ENCODE measurements at places on chromosomes 2 and 18. TPM values are rescaled to one million over a fixed set of nuclear protein-coding genes. Genes with fewer than 3 reads are reported as not detected.

DNA sequence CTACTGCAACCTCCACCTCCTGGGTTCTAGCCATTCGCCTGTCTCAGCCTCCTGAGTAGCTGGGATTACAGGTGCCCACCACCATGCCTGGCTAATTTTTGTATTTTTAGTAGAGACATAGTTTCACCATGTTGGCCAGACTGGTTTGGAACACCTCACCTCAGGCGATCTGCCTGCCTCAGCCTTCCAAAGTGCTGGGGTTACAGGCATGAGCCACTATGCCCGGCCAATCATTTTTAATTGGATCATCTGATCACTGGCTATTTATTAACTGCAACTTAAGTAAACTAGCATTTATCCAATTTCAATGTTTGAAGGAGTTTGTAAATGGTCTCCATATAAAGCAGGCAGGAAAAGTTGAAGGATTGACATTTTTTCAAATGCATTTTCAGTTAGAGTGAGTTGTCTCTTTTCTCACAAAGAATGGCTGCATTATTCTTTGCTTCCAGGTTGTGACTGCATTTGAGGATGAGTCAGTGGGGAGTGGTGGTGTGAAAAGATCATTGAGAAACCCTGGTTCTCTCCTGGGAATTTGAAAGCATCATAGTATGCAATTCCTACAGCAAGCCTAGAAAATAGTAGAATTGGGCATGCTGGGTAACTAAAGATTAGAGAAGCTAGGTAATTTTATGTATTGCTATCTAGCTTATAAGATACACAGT lies 431.1 kb upstream of the ZEB2 start:
- no peaks in the 10 kb centered on the region for H3K36me3 ChIP-seq
- no peaks in the 10 kb centered on the region for H3K4me1 ChIP-seq
- no peak overlapping the region for H3K4me3 ChIP-seq
- no peak overlapping the region for H3K27ac ChIP-seq
- H3K27me3 ChIP-seq, result no peaks in the 10 kb centered on the region
- DNase-seq, result no peak

Gene DCC
- total RNA-seq, result 0.83 TPM

- no peak for DNase-seq
- H3K4me3 ChIP-seq, result no peak overlapping the region
- no peak overlapping the region for H3K27ac ChIP-seq
- no peaks in the 10 kb centered on the region for H3K27me3 ChIP-seq
- no peaks in the 10 kb centered on the region for H3K4me1 ChIP-seq
- no peaks in the 10 kb centered on the region for H3K36me3 ChIP-seq
Measured at GRCh38 chr2:140862181-140862580, 1268.6 kb downstream of the LRP1B start.

DNA sequence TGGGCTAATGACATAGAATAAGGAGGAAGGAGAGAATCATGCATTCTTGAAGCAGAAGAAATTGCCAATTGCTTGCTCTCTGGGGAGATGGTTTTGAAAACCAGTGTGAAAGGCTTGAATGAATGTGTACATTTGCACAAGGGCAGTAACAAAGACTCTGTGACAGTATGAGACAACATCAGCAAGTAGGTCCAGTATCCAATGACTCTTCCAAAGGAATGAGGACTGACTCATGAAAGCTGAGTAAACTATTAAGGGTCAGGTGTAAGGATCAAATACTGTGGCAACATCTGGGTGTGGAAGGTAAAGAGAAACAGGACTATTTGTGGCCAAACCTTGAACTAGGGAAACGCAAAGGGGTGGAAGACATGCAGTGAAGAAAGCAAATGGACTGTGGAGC lies 886.0 kb upstream of the CHAC2 start:
- no peak for DNase-seq
- no peak overlapping the region for H3K27ac ChIP-seq

DNA sequence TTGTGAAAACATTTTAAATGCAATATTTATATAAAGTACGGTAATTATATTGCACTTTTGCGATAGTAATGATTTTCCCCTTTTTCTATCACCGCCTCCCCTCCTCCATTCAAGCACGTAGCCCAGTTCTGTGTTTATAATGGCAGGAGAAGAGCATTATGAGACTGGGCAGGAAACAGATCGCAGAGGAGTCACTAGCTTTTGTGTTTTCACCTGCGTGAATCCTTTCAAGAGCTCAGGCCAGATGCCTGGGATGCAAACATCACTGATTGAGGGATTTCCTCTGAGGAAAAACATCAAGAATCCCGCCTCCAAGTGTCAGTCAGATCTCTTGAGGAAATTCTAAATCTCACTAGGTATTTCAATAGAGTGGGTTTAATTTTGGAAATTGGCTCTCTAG lies 178.4 kb upstream of the FN1 start:
- no peak overlapping the region for H3K27ac ChIP-seq
- DNase-seq, result no peak
- H3K36me3 ChIP-seq, result no peaks in the 10 kb centered on the region
- no peak overlapping the region for H3K4me3 ChIP-seq

Gene ASB18
- total RNA-seq, result not detected

DNA sequence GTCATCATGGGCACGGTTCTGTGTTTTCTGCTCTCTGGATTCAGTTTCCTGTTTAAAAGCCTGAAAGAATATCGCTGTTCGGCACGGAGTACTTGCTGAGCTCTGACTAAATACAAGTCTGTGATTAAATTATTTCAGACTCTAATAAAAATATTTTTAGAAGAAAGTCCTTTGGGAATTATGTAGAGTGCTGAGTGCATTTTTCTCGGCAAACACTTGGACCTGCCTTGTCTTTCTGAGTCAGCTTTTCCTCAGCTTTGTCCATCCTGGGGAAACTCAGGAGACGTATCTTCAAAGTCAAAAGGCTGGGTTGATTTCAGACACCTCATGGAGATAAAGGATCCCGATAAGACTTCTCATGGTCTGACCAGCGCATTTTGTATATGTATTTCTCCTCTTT lies 45.9 kb downstream of the IL1R2 start:
- H3K4me1 ChIP-seq, result no peaks in the 10 kb centered on the region
- H3K4me3 ChIP-seq, result no peak overlapping the region
- H3K27ac ChIP-seq, result peak overlapping the region; percentile 59
- H3K36me3 ChIP-seq, result no peaks in the 10 kb centered on the region

DNA sequence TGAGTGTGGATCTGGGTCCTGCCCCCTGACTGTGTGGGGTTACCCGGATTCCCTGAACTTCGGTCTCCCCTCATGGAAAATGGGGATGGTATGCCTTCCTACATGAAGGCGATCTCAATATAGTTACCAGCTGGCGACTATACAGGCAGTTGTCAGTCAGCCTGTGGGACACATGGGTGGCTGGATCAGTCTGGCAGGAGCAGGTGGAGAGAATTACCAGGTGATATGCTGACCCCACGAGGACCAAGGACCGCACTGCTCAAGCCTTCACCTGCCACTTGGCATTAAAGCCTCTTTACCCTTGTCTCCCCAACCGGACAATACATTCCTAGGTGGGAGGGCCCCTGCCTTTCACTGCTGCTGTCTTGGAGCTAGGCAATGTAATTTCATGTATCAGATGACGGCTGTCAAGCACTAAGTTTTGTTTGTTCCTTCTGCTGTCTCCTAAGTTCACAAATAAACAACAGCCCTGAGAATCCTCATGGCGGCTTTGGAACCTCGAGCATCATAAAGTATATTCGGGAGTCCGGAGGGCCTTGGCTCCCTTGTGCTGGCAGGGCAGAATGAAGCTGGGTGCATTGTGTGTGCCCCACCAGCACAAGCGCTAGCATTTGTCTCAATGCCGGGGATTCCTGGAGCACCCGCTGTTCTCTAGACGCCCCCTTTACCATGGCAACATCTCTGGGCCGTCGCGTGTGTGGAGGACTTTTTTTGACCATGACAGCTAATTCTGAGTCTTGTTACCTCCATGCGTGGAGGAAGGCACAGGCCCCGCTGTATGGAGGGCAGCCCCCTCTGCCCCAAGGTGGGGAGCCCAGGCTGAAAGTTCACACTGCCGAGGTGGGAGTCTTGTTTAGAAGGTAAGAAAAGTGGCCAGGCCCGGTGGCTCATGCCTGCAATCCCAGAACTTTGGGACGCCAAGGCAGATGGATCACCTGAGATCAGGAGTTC lies 48.6 kb downstream of the PDCL3 start:
- H3K4me3 ChIP-seq, result no peak overlapping the region
- H3K36me3 ChIP-seq, result no peaks in the 10 kb centered on the region
- no peak for DNase-seq
- no peaks in the 10 kb centered on the region for H3K4me1 ChIP-seq
- no peaks in the 10 kb centered on the region for H3K27me3 ChIP-seq

DNA sequence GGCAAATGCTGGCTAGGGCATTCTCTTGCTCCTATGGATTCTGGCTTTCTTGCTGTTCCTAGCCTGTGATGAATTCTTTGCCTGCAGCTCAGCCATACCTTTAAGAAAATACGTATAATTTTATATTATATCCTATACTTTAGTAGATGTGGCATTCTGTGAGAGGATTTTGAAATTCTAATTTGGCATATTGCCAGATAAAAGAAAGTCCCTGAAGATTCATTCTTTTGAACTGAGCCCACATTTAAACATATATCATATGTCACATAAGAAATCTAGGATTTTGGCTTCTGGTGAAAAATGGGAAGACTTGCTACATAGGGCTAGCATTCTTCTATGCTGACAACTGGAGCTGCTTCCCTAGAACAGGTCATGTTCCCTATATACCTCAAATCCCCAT lies 91.4 kb upstream of the LYPD1 start:
- no peaks in the 10 kb centered on the region for H3K4me1 ChIP-seq
- H3K27me3 ChIP-seq, result no peaks in the 10 kb centered on the region
- H3K36me3 ChIP-seq, result no peaks in the 10 kb centered on the region
- no peak overlapping the region for H3K4me3 ChIP-seq

DNA sequence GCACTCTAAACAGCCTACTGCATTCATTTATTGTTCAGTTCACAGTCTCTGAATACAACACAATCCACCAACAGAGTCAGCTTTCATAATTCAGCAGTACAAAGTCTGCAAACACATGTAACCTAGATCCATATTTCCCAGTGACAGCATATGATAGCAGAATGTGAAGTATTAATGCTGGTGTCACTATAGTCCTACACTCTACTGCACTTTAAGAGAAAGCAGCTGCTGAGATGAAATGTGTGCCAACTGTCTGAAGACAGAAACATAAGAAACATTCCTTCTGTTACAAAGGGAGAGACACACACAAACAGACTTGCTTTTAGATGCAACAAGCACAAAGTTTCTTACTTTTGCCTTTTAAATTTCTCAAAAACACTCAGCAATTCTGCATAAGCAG lies 441.8 kb downstream of the ZEB2 start:
- H3K27me3 ChIP-seq, result no peaks in the 10 kb centered on the region
- H3K27ac ChIP-seq, result no peak overlapping the region
- no peaks in the 10 kb centered on the region for H3K36me3 ChIP-seq
- H3K4me3 ChIP-seq, result no peak overlapping the region

DNA sequence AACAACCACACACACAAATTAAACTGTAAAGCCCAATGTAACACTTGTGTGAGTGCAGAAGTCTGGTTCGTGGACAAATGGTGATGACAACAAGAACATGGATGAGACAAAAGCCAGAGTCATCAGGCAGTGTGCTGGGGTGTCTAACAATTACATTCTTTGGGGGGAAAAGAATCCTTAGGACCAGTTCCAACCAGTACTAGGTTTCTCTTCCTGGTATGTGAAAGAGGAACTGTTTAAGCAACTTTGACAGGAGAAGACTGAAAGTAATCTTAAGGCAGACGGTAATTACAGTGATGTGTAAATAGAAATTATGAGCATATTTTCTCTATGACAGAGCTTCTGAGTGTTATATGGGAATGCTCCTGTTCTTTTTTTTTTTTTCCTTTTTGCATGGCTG lies 133.4 kb downstream of the AFF3 start:
- peaks cover 44% of the 10 kb centered on the region for H3K4me1 ChIP-seq
- H3K27me3 ChIP-seq, result no peaks in the 10 kb centered on the region
- H3K36me3 ChIP-seq, result no peaks in the 10 kb centered on the region
- H3K4me3 ChIP-seq, result no peak overlapping the region
- peak overlapping the region; percentile 45 for H3K27ac ChIP-seq

Gene FLACC1
- total RNA-seq, result 1.6 TPM

DNA sequence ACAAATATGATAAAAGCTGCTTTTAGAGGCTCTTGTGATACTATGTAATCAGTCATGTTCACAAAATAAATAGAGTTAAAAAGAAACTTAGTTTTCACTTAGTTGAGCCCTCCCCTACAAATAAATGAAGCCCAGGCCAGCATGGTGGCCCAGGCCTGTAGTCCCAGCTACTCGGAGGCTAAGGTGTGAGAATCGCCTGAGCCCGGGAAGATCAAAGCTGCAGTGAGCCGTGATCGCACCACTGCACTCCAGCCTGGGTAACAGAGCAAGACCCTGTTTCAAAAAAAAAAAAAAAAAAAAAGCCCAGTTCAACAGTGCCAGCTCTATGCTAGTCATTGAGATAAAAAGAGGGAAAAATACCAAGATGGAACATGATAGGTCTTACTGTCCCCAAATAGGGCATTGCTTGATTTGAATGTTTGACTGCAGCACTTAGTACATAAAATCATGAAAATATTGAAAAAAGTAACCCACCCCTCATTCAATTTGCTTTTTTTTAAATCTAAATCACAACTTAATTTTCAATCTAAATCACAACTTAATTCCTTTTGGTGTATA lies 1.5 kb downstream of the ASNSD1 start:
- H3K36me3 ChIP-seq, result peaks cover 9% of the 10 kb centered on the region
- no peak for DNase-seq
- H3K4me3 ChIP-seq, result peak overlapping the region; percentile 86

GRCh38 chr18:59070181-59070912 lies 69.3 kb upstream of the SEC11C start:
- no peaks in the 10 kb centered on the region for H3K4me1 ChIP-seq
- no peaks in the 10 kb centered on the region for H3K27me3 ChIP-seq
- H3K36me3 ChIP-seq, result no peaks in the 10 kb centered on the region

Gene AGFG1
- total RNA-seq, result 41.8 TPM

DNA sequence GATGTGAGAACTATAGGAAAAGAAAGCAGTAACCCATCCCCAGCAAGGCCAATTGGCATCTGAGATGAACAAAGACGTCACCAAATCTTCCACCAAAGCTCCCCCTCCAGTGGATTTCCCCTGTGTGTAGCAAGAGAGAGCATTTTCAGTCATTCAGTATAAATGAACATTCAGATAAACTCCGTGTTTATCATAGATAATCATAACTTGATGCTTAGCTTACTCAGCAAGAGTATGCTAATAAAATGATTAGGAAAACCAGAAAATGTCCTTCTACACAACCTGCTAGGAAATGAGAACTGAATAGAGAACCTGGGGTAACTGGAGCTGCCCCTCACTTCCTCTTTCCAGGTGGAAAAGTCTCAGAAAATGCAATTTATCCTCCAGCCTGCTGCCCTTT lies 198.0 kb upstream of the CCDC150 start:
- no peaks in the 10 kb centered on the region for H3K36me3 ChIP-seq
- no peaks in the 10 kb centered on the region for H3K4me1 ChIP-seq
- no peaks in the 10 kb centered on the region for H3K27me3 ChIP-seq
- DNase-seq, result no peak

- no peaks in the 10 kb centered on the region for H3K27me3 ChIP-seq
- no peaks in the 10 kb centered on the region for H3K36me3 ChIP-seq
- peaks cover 30% of the 10 kb centered on the region for H3K4me1 ChIP-seq
- no peak for DNase-seq
Measured at GRCh38 chr2:105865222-105865913, 120.7 kb downstream of the NCK2 start.

DNA sequence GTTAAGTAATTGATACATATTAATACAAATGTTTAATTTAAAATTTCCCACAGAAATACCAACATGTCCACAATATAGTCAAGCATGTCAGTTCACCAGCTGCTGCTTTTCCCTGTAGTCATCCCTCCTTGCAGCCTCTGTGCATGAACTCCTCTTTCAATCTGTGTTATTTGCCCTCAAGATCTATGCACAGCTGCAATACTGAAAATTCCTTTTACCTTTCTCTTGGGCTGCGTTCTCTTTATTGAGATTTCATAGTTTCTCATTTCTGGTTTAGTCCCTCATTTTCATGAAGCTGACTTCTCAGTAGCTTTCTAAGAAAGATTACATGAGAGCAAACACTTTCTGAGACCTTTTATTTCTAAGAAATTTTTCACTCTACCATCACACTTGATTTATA lies 464.9 kb downstream of the PARD3B start:
- H3K27me3 ChIP-seq, result no peaks in the 10 kb centered on the region
- no peak overlapping the region for H3K27ac ChIP-seq
- H3K4me1 ChIP-seq, result peaks cover 24% of the 10 kb centered on the region
- no peaks in the 10 kb centered on the region for H3K36me3 ChIP-seq

Data from sigmoid colon (tissue), 7 donors.